ENCODE measurements at places on chromosomes 6 and 20.

DNA sequence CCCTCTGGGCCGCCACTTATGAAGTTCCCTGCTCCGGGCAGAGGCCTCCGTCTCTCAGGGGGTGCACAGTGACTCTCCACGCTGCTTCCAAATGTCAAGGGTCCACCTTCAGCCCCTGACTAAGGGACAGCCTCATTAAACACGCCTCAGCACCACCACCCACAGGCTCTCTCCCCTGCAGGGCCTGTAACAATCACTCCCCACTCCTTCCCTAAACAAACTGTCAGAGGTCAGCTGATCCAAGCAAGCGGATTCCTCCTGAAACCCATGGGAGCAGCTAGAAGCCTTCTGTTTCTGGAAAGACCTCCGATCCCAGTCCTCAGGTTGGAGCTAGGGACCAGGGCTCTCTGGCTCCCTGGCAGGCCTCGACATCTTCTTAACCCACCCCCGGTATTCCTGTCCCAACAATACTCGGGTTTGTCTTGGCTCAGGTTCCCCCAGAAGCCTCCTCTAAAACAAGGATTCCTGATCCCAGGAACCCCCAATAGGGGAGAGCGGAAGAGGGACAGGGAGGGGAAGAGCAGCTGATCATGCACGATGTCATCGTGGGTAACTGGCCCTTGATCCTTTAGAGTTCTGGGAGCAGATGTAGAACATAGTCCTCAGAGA, 181.0 kb downstream of the ZNF217 start:
- no peak for DNase-seq

DNA sequence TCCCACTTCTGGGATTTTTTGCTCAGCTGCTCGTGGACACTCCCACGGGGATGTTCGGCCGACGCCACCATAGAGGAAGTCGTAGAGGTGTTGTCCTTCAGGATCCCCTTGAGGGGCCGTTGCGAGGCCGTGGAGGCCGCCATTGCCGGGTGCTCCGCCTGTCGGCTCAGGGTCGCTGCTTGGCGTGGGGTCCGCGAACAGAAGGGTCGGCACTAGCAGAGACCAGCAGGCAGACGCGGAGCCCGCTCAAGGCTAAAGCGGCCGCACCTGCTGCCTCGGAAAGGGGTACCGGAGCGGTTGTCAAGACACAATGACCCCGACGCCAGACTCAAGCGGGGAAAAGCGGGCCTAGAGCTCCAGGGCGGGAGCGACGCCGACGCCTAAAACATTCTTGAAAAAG, 25.7 kb downstream of the PSMB9 start:
- DNase-seq, result no peak

- DNase-seq, result peak; percentile 20
These were observed 76.8 kb upstream of the SIRPG start for GRCh38 chr20:1734269-1734858.

- no peak for DNase-seq
These were observed 247.0 kb downstream of the ESR1 start for GRCh38 chr6:152054441-152054840.

GRCh38 chr6:121187833-121188200, 146.5 kb downstream of the TBC1D32 start:
- DNase-seq, result no peak

- DNase-seq, result peak; percentile 82
These were observed 215.2 kb upstream of the ZNF184 start for GRCh38 chr6:27688014-27688586.

GRCh38 chr6:36873612-36874442, 776 bp downstream of the PPIL1 start:
- no peak for DNase-seq

GRCh38 chr6:34018961-34019606, 126.8 kb downstream of the GRM4 start:
- DNase-seq, result no peak

DNA sequence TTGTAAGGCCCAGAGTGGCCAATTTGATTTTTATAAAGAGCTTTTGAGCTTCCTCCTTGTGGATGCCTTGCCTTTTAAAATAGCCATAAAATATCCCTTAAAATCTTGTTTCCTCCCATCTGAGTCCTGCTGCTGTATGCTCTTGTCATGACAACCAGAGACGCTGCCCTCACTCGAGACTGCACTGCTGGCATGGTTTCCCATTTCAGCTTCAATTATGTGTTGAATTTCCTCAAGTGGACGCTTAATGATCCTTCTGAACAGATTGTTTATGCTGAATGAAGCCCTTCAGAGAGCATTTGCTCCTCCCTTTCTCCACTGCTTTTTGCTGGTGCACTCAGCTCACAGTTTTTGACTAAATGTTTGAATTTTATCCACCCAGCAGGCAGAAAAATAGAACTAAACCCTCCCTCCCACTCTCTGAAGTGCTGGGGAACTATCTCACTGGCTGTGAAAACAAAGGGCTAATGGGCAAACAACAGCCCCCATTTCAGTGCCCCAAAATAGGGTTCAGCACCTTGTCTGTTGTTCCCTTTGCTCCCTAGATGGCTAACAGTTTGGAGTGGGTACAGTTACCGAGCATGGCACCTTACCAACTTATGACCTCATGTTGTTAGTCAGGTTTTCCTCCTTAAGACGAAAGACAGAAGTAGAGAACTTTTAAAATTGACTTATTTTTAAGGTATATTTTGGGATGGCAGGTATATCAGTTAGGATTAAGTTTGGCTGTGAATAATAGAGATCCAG, 45.5 kb upstream of the RNF8 start:
- no peak for DNase-seq

DNA sequence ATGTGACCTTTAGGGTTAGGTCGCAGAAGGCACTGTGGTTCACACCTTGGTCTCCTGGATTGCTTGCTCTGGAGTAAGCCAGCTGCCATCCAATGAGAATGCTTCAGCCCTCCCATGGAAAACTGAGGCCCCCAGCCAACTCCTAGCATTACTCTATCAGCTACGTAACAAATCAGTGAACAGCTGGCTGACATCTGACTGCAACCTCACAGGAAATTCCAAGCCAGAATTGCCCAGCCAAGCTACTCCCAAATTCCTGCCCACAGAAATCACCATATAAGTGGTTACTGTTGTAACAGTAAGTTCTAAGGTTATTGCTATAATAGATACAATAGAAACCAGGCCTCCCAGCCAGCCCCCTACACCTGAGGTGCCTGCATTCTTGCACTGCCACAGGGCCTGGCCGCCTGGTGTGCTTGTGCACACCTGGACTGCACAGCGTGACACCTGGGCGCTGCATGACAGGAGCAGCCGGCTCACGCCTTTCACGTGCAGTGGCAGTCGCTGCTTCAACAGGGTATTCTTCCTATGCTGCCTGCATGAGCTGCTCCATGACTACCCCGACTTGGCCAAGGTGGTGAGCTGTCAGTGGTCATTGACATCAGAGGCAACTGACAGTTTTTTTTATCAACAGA, 429.7 kb upstream of the RUNX2 start:
- DNase-seq, result no peak

DNA sequence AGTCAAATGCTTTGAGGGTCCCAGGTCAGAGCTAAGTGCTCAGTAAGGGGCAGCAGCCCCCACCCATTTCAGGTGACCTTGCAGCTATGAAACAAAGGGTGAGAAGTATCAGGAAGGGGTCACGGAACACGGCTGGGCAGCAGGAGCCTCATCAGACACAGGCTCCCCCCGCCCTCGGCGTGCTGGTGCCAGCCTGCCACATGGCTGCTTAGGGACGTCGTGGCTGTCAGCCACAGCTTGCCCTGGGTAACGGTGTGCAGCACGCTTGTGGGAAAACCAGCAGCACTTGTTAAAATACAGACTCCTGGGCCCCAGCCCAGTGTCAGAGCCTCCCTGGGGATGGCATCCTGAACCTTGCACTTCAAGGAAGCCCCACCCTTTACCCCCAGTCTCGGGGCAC, 39.3 kb downstream of the SSR1 start:
- no peak for DNase-seq

DNA sequence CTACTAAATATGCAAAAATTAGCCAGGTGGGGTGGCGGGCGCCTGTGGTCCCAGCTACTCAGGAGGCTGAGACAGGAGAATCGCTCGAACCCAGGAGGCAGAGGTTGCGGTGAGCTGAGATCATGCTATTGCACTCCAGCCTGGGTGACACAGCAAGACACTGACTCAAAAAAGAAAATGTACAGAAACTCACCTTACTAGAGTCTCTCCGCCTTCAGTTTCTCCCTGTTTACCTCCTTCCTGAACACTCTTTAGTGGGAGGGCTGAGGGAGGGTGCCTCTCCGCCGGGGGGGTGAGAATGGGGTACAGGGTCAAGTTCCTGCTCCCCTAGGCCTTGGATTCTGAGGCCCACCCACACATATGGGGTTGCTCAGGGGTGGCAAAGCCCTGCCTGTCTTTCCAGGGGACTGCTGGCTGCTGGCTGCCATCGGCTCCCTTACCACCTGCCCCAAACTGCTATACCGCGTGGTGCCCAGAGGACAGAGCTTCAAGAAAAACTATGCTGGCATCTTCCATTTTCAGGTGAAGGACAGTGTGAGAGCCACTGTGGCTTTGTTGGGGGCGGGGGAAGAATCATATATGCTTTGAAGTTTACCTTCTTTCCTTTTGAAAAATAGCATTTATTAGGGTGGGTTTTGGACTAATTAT, 13.4 kb downstream of the CAPN11 start:
- DNase-seq, result no peak

DNA sequence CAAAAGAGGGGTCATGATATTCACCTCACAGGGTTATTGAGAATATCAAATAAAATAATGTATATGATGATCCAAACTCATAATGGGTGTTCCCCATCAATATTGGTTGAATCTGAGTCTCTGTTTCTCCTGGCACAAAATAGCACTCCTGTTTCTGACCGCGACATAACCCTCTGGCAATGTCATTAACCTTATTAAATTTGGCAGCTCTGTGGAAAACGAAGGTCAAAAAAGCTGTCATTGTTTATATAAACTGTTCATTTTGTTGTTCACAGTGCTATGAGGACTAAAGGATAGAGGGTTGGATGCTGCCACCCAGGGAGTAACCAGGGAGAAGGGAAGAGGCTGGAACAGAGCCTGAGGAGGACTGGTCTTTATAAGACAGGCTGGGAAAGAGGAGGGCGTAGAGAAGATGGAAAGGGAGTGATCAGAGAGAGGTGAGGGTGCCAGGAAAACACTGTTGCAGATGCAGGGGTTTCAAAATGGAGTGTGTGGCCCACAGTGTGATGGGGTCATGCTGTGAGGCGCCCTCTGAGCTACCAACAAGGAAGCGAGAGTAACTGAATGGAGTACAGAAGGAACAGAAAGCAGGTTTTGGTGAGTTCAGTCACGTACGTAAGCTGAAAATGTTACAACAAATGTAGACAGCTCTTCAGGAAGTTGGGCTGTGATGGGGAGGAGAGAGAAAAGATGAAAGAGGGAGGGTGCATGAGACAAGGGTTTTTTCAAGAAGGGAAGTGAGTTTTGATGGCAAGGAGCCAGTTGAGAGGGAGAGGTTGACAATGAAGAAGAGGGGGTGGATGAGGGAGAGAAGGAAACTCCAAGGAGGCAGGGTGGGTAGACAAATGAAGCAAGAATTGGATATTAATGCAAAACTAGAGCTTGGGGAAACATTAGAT, 251.6 kb upstream of the TAB2 start:
- DNase-seq, result peak; percentile 11

GRCh38 chr6:142846459-142846831, 98.5 kb downstream of the HIVEP2 start:
- DNase-seq, result no peak

GRCh38 chr20:47606414-47606982, 104.8 kb downstream of the NCOA3 start:
- no peak for DNase-seq

- DNase-seq, result no peak
These were observed 28.4 kb upstream of the PTPN1 start for GRCh38 chr20:50481741-50482140.

DNA sequence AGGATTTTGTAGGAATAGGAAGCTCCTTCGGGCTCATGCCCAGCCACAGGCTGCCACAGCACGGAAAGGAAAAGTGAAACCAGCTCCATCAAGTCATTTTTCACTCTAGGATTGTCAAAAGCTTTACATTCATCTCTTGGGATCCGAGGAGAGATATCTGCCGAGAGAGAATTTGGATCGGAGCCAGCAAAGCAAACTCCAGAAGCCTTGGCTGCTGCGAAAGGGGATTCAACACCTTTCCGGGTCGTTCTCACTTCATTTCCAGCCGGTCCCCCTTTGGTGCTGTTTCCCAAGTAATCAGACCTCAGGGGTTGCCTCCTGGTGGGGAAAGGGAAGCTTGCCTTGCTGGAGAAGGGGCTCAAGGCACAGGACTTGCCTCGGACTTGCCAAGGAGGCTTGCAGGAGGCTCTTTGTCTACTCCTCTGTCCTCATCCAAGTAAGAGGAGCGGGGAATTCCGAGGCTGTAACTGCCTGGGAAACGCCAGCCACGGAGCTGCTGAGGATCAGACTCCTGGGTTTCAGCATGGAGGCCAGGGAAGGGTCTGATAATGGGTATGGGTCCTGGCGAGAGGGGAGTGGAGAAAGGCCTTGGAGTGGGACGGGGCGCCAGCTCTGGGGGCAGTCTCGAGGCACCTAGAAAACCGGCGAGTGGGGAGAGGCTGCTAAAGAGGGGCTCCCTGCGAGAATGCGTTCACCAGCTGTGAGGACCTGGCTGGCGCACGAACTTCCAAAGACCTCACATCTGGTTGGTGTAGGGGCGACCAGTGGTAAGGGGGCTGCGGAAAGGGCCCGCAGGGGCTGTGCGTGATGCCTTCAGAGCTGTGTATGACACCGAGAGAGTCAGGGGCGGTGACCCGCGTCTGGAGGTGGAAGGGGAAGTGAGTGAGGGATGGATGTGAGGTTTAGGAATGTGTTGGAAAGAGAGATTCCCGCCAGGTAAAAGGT, 702 bp downstream of the ETV7 start:
- peak; percentile 2 for DNase-seq

GRCh38 chr6:151481786-151482185, 12.0 kb upstream of the CCDC170 start:
- DNase-seq, result no peak

DNA sequence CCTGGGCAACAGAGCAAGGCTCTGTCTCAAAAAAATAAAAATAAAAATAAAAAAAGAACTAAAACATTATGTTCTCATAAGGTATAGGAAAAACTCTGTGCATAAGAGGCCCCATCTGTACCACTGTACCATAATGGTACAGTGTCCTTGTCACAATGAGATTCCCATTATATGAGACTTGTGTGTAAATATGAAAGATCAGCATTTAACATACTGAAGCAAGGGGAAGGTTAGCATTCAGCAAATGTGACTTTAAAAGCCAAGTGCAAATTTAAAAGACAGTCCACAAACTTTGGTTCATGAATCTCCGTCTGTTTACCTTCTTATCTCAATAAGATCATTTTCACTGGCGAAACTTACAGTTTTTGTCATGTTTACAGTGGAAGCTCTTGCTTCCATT, 16.2 kb downstream of the DSP start:
- no peak for DNase-seq

DNA sequence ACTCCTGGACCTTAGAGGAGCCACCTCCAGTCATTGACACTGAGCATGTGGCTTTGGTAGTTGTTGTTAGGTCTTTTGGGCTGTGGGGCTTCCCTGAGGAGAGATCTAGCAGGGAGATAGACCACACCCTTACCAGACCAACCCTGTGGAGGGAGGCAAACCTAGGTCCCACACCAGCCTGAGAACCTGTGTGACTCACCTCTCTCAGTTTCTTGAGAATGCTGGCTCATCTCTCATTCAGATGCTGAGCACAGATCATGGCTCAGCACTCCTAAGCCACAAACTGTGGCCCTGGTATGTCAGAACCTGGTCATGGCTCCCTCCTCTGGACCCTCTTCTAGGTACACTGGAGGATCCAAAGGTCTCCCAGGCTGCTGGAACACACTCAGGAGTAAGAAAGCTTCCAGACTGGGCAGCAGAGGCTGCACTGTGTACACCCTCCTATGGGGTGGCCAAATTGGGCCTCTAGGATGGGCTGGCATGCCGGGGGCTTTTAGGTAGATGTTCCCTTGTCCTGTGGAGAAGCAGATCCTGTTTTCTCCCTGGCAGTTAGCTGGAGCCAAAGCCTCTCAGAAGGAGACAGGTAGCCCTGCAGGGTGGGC, 1294.5 kb downstream of the KHDRBS2 start:
- no peak for DNase-seq
